Dermis blood vessel endothelial cell (primary cell): ENCODE measurements at places on chromosomes 4 and X. TPM values are rescaled to one million over a fixed set of nuclear protein-coding genes. Genes with fewer than 3 reads are reported as not detected.
A peak's percentile ranks its signal among the peaks of the same experiment; 100 is the strongest.

DNA sequence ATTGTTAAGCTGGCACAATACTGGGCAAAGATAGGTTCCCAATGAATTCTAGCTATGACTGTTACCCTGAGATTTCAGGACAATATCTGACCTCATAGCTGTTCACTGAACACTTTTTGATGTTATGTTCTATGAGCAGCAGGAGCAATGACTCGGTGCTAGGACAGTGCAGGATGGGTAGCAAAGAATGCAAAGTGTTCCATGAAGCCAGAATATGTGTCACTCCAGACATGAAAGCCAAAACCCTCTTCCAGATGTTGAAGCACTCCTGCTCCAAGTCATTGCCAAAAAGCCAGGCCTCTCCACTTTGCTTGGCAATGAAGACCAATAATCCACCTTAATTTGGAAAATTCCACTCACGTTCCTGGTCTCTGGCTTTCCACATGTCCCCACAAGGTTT is 300.9 kb upstream of the CPEB2 start:
- no peak for DNase-seq

DNA sequence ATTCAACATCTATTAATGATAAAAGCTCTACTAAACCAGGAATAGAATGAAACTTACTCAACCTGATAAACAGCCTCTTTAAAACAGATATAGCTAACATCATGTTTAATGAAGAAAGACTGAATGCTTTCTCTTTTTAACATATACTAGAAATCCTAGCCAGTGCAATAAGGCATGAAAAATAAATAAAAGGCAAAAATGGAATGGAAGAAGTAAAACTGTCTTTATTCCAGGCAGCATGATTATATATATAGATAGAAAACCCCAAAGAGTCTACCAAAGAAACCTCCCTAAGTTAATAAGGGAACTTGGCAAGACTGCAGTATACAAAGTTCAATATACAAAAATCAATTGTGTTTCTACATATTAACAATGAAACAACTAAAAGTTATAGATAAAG is 25.5 kb downstream of the WDFY3 start:
- DNase-seq = no peak

DNA sequence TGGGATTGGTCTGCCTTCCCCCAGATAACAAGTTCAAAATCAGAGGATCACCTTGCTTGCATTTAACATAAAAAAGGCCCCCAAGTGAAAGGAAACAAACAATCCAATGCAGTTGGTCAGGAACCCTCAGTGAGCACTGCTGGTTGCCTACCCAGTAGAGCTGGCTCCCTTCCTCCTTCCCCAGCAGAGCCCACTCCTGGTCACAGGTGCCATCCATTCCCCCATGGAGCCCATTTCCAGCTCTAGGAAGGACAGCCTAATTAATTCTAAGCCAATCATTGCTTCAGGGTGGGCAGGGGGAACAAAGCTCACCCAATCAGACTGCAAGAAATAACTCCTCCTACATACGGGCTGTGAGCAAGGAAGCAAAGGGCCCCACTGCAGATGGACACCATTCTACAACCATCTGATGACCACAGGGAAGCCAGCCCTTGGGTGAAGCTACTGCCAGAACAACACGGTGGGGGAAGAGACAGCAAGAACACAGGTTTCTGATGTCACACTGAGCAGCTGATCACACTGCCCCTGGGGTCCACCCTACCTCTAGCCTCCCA is 86.5 kb downstream of the SH3KBP1 start:
- DNase-seq = no peak

DNA sequence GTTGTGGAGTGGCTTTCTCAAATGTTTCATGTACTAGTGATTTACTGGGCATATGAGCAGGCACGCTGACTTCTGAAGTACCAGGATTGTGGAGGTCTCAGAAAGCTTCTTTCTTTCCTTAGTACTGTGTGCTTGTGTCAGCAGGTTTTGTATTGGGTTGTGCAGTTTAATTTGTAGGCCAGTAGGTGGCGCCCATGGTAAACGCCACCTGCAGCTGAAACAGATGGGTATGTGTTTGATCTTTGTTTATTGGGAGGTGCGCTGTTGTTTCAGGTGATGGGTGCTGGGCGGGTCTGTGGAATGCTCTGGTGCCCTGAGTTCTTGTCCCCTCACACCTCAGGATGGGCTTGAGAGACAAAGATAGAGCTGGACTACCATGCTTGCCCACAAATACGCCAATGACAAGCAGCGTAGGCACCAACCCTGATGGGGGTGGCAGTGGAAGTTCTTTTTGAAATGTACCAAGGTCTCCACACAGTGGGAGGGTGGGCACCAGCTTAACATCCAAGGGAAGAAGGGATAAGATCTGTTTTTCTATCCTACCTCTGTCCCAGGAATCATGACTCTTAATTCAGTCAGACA is 141.5 kb downstream of the RPS6KA6 start:
- peak; percentile 46 for DNase-seq

GRCh38 chrX:134935276-134935675 is 55.5 kb upstream of the SMIM10 start:
- DNase-seq = no peak

DNA sequence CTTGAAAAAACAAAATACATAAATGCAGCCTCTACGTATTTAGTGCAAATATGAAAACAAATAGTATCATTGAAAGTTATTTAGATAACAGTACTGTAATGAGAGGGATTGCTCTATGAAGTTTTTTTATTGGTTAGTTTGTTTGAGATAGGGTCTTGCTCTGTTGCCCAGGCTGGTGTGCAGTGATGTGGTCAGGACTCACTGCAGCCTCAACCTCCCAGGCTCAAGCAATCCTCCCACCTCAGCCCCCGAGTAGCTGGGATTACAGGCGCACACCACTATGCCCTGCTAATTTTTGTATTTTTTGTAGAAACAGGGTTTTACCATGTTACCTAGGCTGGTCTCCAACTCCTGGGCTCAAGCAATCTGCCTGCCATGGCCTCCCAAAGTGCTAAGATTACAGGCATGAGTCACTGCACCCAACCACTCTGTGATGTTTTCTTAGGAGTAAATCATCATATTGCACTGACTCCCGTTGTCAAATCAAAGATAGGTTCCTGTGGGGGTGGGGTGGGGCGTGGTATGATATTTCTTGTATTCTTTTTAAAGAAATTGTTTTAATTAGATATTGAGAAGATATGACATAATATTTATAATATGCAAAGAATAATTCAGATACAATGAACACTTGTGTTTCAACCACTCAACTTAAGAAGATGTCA is 75.8 kb downstream of the ATG4A start:
- peak; percentile 39 for DNase-seq

DNA sequence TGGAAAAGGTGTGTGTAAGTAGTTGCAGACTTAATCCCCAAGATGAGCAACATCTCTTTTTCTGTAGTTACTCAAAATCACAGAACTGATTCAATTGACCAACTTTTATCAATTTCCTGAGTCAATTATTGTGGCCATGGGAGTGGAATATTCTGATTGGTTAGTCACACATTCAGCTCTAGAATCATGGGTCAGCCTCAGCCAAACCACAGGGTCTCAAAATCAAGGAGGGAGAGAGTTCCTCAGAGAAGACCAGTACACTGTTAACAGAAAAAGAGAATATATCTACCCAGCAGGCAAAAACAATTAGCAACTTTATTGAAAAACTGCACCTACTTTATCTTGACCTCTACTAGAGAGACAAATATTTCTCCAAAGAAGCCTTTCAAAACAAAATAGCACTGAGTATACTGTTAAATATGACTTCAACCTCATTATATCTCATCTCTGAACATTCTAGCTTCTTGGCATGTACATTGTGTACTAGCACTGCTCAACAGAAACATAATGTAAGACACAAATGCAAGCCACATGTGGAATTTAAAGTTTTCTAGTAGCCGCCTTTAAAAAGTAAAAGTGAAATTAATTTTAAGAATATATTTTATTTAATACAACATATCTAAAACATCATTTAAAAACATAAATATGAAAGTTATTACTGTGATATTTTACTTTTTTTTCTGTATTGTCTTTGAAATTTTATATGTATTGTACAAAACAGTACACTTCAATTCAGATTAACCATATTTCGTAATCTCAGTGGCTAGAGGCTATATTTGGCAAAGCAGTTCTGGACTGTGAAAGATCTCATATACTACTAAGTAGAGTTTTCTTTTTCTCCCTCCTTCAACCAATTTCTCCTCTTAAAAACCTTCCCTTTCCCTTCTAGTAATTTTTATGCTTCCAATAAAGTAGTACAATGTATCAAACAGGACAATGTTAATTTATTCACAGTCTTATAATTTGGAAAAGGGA is 11.8 kb upstream of the LCORL start:
- DNase-seq = no peak

DNA sequence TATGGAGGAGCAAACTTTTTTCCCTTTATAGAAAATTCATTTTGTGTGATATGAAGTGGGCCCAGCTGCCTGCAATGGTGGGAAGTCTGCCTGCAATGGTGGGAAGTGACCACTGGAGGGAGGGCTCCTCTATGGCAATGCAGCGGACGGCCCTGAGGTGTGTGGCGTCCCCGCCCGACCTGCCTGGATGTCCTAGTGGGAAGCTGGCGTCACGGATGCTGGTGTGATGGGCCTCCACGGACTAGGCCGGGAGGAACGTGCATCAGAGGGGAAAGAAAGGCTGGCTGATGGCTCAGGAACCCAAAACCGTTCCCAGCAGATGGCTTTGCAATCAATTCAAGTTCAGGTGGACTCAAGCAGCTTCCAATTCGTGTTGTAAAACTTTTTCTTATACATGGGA is 177.9 kb downstream of the AFAP1 start:
- DNase-seq = peak; percentile 85

GRCh38 chr4:38124961-38125360 is 164.8 kb downstream of the PTTG2 start:
- DNase-seq = no peak

DNA sequence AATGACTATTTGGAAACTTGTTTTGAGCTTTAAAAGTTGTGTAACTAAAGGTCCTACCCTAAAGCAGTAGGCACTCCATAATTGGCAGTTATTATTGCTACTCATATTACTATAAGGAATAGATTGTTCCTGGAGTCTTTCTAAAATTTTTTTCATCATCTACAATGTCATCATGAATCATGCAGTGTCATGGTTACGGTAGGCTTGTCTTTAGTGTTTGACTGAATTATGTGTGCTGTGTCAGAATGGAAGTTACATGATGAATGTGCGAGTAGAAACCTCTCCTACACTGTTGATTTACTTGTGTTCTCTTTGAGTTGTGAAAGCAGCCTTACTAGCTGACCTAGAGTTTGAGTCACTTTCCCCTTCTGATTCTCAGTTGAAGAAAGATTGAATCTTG is 1099.9 kb downstream of the RAPGEF2 start:
- no peak for DNase-seq

The SLC6A14 gene
- total RNA-seq = not detected in 2 replicates

The OTUD6A gene
- not detected in 2 replicates for total RNA-seq

The ZNF732 gene
- total RNA-seq = 1.4 and 2.0 TPM in 2 replicates

The CXorf49B gene
- not detected in 2 replicates for total RNA-seq

The STATH gene
- not detected in 2 replicates for total RNA-seq

The CXCL13 gene
- total RNA-seq = 0.34 TPM in 1 of 2 replicates, not detected in the other

The ENOX2 gene
- total RNA-seq = 12.9 and 15.4 TPM in 2 replicates
